ENCODE measurements at places on chromosomes 1 and 21.

DNA sequence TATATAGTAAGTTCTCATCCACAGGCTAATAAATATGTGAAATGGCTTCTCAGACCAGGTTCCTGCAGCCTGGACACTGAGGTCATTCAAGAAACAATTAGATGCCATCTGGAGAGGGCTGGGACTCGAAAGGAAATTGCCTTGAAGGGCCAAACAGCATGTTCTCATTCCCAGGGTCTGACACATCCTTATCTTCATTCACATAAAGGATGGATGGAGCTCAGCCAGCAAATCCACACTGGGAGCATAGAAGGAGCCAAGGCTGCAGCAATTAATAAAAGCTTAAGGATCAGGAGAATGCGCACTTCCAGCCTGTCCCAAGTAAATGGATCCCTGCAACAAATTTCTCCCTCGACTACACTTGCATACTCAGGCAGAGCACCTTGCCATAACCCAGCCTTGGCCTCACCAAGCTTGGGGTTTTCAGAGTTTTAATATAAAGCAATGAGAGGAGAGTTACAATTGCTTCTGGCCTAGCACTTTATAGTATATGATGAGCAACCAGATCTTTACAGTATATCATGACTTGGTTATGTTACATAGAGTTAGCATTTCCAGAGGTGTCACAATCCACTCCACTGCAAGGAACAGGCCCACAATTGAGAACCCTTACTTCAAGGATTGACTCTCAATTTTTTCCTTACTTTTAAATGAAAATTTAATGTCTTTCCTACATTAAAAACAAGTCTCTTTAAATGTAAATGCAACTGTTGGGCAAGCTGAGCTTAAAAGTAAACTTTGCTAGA is 55.9 kb downstream of the BCAR3 start:
- DNase-seq, result no peak

DNA sequence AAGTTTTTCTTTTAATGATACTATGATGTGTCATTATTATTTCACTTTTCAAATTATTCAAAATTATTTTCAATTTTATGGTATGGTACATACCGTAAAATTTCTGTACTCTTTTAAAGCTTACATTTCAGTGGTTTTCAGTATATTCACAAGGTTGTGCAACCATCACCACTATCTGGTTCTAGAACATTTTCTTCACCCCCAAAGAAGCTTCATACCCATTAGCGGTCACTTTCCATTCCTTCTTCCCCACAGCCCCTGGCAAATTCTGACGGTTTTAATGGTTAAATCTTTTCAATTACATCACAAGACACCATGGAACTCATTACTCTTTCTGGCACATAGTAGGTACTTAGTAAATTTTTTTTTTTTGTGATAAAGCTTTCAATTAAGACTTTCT is 22.8 kb upstream of the ATP5PO start:
- DNase-seq, result no peak

- DNase-seq, result peak; percentile 46
Observed at GRCh38 chr1:24416666-24417391, 1.2 kb downstream of the NIPAL3 start.

DNA sequence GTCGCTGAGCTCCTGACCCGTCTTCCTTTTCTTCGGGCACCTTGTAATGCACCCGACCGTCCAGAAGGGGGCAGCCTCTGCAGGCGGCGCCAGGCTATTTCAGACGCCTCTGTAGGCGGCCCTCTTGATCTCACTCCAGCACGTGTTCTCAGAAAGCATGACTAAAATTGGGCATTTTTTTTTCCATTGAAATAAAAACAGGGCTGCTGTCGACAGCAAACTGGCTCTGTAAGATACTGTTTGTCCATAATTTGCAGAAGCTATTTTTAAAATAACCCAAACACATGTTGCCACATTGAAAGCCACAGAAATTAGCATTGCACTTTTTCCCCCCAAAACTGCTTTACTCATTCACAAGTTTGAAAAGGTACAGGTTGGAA is 78.0 kb downstream of the STUM start:
- DNase-seq, result peak; percentile 86

DNA sequence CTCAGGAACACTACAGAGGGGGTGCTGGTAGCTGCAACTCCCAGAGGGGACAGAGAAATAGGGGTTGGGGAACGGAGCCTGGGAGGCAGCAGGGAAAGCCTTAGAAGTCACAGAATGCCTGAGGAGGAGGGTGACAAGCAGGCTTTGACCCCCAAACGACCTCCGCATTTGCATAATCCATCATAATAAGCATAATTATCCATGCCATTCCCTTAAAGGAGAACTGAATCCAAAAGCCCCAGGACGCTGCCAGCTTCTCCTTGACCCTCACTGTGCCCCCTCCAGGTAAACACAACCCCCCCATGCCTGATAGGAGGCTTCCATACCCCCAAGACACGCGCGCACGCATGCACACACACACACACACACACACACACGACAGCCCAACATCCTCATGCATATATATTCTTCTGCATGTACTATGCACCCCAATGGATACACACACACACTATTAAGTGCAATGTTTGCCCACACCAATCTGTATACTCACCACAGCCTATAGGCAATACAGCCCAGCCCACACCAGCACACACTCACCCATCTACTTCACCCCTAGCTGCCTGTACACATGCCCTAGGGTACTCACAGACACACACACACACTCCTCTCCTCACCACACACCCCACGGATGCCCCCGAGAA is 27.8 kb downstream of the SDC3 start:
- DNase-seq, result no peak

DNA sequence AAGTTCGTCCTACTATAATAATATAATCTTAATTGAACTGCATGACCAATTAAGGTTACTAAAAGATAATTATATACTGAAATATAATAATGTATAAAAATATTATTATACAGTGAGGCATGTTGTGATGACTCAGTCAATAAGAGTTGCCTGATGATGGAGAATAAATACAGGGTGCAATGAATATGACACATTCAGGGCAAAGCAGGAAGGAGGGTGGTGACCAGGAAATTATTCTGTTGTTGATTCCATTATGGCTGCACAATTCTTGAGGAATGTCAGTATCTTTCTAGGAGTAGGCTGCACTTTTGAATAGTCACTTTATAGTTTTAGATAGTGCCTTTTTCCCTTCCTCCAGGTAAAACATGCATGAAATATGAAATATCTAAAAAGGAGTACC is 46.4 kb upstream of the RGS21 start:
- no peak for DNase-seq
